ENCODE measurements at places on chromosomes 16 and 17. TPM values are rescaled to one million over a fixed set of nuclear protein-coding genes. Genes with fewer than 3 reads are reported as not detected.

GRCh38 chr16:1788095-1788707 lies 5.3 kb downstream of the IGFALS start:
- peak; percentile 44 for DNase-seq

GRCh38 chr16:22323959-22324786 lies 27.0 kb downstream of the POLR3E start:
- DNase-seq: no peak

DNA sequence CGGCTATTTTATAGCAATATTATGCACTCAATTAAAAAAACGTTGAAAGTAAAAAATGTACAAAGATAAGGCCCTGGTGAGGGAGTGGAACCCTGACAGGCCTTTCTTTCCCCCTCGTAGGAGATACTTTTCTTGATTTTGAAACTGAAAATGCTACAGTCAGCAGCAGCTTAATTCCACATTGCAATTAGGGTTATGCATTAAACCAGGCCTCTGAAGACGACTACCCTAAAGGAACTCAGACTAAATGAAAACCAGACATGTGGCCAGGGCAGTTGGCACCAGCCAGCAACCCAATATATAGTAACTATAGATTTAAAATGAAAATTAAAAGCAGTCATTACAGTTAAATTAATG lies 463.2 kb upstream of the MAF start:
- no peak for DNase-seq

SLFN14 gene
- total RNA-seq: 0.05 TPM

VWA3A gene
- total RNA-seq: 0.08 TPM

CLDN6 gene
- 0.96 TPM for total RNA-seq

DNA sequence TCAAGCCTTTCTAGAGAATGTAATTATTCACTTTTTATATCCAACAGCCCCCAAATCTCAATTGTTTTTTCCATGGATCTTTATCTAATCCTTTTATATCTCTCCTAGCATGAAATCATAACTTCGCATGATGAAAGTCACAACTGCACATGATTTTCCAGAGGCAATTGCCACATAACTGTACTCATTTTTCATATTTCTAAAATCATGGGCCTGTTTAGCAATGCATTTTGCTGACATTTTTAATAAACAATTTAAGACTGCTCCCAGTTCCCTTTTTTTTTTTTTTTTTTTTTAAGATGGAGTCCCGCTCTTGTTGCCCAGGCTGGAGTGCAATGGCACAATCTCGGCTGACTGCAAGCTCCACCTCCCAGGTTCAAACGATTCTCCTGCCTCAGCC lies 83.5 kb downstream of the VMP1 start:
- DNase-seq: no peak

SHMT1 gene
- total RNA-seq: 439 TPM

DNA sequence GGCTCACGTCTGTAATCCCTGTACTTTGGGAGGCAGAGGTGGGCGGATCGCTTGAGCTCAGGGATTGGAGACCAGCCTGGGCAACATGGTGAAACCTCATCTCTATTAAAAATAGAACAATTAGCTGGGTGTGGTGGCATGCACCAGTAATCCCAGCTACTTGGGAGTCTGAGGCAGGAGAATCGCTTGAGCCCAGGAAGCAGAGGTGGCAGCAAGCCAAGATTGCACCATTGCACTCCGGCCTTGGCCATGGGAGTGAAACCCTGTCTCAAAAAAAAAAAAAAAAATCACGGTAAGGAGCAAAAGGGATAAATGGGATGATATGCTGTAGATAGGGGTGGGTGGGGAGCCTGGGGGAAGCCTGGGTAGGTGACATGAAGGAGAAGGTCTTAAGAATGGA lies 20.4 kb upstream of the TMEM98 start:
- DNase-seq: peak; percentile 65

SLC35G6 gene
- total RNA-seq: not detected

DNA sequence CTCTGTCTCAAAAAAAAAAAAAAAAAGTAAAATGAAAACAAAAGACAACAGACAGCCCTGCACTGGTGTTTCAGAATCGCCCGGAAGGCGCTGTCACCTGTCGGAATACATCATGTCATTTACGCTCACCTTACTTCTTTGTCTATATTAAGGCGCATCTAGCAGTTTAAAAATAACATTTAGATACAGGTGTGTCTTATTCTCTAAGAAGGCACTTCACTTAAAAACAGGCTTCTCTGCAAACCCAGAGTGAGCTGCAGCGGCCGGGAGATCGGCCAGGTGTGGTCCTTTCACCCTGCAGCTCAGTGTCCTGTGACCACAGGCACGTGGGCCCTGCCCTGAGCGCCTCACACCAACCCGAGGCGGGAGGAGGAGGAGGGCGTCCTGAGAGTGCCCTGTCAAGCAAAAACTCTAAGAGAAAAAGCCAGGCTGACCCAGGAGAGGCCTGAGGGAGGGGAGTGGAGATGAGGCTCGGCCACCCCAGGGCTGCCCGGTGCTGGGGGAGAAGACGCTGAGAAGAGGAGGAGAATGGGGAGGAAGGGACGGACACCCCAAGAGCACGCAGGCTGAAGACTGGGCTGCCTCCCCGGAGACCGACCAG lies 3.3 kb upstream of the LMF1 start:
- DNase-seq: no peak

- DNase-seq: no peak
These were observed 150.8 kb downstream of the SNX11 start for GRCh38 chr17:48258331-48258730.

PRSS8 gene
- 14.5 TPM for total RNA-seq

DNA sequence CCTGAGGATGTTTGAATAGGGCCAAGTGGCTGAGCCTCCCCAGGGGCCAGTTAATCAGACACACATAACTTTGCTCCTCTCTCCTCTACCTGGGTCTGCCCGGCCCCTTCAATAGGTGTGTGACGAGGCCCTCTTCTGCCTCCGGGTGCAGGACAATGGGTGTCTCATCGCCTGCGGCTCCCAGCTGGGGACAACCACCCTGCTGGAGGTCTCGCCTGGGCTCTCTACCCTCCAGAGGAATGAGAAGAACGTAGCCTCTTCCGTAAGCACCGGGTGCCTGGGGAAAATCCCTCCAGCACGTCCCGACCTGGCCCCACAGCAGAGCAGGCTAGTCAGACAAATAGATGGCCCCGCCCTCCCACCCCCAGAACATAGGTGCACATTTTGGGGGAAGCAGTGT lies 16.1 kb upstream of the KIF19 start:
- DNase-seq: no peak

DNA sequence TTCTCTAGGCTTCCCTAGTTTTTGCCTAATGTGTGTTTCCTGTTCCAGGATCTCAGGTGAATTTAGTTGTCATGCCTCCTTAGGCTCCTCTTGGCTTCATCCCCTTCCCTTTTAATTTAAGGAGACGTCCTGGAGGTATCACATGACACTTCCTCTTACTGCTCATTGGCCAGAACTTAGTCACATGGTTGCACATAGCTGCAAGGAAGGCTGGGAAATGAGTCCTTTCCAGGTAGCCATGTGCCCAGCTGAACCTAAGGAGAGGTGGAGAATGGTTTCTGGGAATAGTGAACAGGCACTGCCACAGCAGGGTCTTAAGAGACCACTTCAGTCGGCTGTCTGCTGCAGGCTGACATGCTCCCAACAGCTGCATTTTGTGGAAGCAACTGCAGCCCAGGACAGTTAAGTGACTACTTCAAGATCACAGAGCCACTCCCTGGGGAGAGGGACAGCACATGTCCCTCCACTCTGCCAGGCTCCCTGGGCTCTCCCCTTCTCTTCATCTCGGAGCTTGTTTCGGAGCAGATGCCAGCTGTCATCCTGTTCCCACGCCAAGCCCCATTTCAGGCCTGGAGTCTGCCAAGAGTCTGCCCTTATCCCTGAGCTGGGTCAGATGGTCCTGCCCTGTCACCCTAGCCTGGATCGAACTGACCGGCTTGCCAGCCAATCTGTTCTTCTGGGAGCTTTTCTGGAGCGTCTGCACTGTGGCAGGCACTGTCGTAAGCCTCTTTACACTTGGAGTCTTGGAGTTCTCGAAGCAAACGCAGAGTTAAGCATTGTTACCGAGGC lies 81.4 kb upstream of the FOXF1 start:
- no peak for DNase-seq

- DNase-seq: no peak
These were observed 30.5 kb downstream of the SOST start for GRCh38 chr17:43728081-43728480.

RRAD gene
- 0.98 TPM for total RNA-seq

DNA sequence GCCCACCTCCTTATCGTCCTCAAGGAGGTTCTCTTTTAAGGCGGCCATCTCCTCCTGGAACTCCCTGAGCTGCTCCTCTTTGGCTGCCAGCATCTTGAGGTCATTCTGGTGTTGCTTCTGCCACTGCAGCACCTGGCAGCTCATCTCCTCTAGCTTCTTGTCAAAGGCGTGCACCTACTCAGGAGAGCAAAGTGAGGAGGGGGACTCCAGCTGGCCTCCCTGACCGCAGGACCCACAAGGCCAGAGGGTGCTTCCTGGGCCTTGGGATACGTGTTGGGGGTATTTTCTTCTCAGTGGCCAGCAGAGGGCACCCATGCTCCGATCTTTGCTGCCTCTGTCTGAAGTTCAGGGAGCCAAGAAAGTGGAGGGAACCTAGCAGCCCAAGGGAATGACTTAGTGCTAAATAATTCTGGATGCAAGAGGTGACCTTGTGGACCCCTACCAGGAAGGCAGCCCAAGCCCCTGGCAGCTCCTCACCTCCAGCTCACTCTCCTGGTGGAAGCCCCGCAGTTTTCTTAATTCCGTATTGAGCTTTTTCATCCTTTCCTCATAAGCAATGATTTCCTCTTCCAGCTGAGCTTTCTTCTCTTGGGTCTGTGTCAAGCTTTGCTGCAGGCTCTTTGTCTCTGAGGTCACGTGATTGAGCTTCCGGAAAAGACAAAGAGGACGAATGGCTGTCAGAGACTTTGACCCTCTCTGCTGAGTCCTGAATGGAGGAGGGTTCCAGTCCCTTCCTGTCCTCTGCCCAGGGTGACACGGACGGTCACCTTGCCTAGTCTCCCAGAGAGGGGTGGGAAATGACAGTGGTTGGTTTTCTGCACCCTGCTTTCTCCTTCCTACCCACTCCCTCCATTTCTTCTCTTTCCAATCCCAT lies 31.4 kb downstream of the DHX38 start:
- DNase-seq: peak; percentile 68

GRCh38 chr16:29987371-29988085 lies 7.9 kb downstream of the HIRIP3 start:
- DNase-seq: no peak

Data from left lobe of liver (tissue), 2 donors.